Naive thymus-derived CD4-positive, alpha-beta T cell (primary cell): ENCODE measurements at places on chromosomes 2 and 18. TPM values are rescaled to one million over a fixed set of nuclear protein-coding genes. Genes with fewer than 3 reads are reported as not detected.
A peak's percentile ranks its signal among the peaks of the same experiment; 100 is the strongest.

PTPRM gene
- total RNA-seq = 8.7 TPM

LOXHD1 gene
- total RNA-seq = 0.12 TPM in 1 of 2 replicates, not detected in the other

PTGR3 gene
- 48.1 TPM for total RNA-seq

AGAP1 gene
- total RNA-seq = 1.0 TPM

SP140 gene
- total RNA-seq = 40.6 TPM

ALPG gene
- not detected for total RNA-seq

ITGA4 gene
- 199 and 212 TPM in 2 replicates for total RNA-seq

FAM124B gene
- total RNA-seq = 0.71 and 1.3 TPM in 2 replicates

ADCYAP1 gene
- not detected in 2 replicates for total RNA-seq

SELENOI gene
- 30.0 TPM for total RNA-seq

TXNDC2 gene
- not detected for total RNA-seq

C1QL2 gene
- total RNA-seq = not detected

UGT1A8 gene
- not detected for total RNA-seq

LINC00305 gene
- total RNA-seq = not detected

- no peaks in the 10 kb centered on the region for H3K27me3 ChIP-seq
- no peak for DNase-seq
- H3K4me3 ChIP-seq = no peak overlapping the region
- peaks cover 28% of the 10 kb centered on the region for H3K4me1 ChIP-seq
Observed at GRCh38 chr2:161141033-161141432, 19.2 kb upstream of the TANK start.

DNA sequence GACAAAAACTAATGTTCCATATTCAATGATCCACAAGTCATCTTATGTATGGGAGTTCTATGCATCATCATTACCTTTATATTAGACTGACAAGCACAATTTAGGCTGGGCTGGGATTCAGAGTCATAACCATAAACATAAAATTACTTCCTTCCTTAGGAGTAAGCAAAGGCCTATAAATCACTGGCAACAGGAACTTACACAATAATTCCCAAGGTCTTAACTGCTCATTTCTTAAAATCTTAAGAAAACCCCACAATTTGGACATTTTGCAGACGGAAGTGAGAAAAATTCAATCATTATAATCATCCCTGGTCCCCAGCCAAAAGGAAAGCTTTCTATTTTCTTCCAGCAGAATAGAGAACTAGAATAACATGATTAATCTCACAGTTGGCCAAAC, 232.3 kb downstream of the DYM start:
- no peak overlapping the region for H3K4me3 ChIP-seq
- peaks cover 9% of the 10 kb centered on the region for H3K4me1 ChIP-seq
- H3K27me3 ChIP-seq = no peaks in the 10 kb centered on the region
- DNase-seq = no peak
- no peaks in the 10 kb centered on the region for H3K36me3 ChIP-seq
- no peak overlapping the region for H3K27ac ChIP-seq

- no peaks in the 10 kb centered on the region for H3K27me3 ChIP-seq
- H3K36me3 ChIP-seq = no peaks in the 10 kb centered on the region
- no peak overlapping the region for H3K4me3 ChIP-seq
- no peak for DNase-seq
- no peaks in the 10 kb centered on the region for H3K4me1 ChIP-seq
- H3K27ac ChIP-seq = no peak overlapping the region
Observed at GRCh38 chr2:236665101-236665500, 95.5 kb downstream of the ACKR3 start.

DNA sequence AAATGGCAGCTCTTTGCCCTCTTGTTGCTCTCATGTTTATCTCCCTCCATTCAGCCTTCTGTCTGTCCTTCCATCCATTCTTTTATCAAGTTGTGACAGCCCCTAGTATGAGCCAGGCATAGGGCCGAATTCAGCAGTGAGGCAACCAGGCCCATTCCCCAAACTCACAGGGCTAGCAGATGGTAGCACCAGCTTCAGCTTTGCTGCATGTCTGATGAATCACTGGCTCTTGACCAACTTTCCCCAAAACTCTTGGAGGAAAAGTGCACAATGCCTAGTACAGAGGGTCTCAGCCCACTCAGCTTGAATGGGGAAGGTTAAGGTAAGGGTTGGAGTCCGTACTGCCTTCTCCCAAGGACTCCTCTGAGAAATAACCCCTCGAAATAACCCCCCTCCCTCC, 35.7 kb downstream of the NPAS2 start:
- H3K36me3 ChIP-seq = no peaks in the 10 kb centered on the region
- no peak overlapping the region for H3K4me3 ChIP-seq

DNA sequence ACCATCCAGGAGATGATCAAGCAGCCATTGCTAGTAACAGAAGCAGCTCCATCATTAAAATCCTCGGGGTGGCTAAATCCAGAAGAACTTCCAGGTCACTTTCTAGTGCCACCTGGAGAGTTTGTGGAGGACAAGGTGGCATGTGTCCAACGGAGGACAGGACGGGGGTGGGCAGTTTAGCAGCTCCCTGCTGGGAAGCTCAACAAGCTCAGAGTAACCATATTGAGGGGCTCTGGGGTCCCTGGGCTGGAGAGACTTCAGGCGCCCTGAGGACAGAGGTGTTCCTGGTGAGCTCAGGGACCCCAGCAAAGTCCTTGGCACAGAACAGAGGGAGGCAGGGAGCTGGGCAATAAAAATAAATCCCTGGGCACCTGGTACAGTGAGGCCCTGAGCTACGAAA, 140.0 kb upstream of the FHL2 start:
- H3K4me1 ChIP-seq = no peaks in the 10 kb centered on the region
- DNase-seq = no peak
- no peak overlapping the region for H3K27ac ChIP-seq
- no peaks in the 10 kb centered on the region for H3K27me3 ChIP-seq
- H3K36me3 ChIP-seq = no peaks in the 10 kb centered on the region

GRCh38 chr2:23859983-23860382, 66.9 kb downstream of the ATAD2B start:
- no peaks in the 10 kb centered on the region for H3K4me1 ChIP-seq
- no peak overlapping the region for H3K27ac ChIP-seq
- no peaks in the 10 kb centered on the region for H3K27me3 ChIP-seq
- peaks cover 42% of the 10 kb centered on the region for H3K36me3 ChIP-seq

- H3K36me3 ChIP-seq = no peaks in the 10 kb centered on the region
- H3K4me1 ChIP-seq = peaks cover 5% of the 10 kb centered on the region
- H3K27me3 ChIP-seq = no peaks in the 10 kb centered on the region
- H3K4me3 ChIP-seq = no peak overlapping the region
- no peak overlapping the region for H3K27ac ChIP-seq
- no peak for DNase-seq
Observed at GRCh38 chr2:121489284-121489683, 41.4 kb upstream of the RNU4ATAC start.

GRCh38 chr2:3242747-3243369, 134.8 kb downstream of the EIPR1 start:
- peak overlapping the region; percentile 69 for H3K27ac ChIP-seq
- H3K27me3 ChIP-seq = no peaks in the 10 kb centered on the region
- no peaks in the 10 kb centered on the region for H3K36me3 ChIP-seq
- peak overlapping the region; percentile 12 for H3K4me3 ChIP-seq

GRCh38 chr2:100786297-100786658, 33.7 kb upstream of the NPAS2 start:
- no peak for DNase-seq
- no peak overlapping the region for H3K27ac ChIP-seq
- no peaks in the 10 kb centered on the region for H3K4me1 ChIP-seq
- H3K36me3 ChIP-seq = no peaks in the 10 kb centered on the region
- no peaks in the 10 kb centered on the region for H3K27me3 ChIP-seq

GRCh38 chr18:28125051-28125450, 51.9 kb downstream of the CDH2 start:
- H3K4me3 ChIP-seq = no peak overlapping the region
- no peak for DNase-seq
- no peaks in the 10 kb centered on the region for H3K27me3 ChIP-seq
- no peak overlapping the region for H3K27ac ChIP-seq

DNA sequence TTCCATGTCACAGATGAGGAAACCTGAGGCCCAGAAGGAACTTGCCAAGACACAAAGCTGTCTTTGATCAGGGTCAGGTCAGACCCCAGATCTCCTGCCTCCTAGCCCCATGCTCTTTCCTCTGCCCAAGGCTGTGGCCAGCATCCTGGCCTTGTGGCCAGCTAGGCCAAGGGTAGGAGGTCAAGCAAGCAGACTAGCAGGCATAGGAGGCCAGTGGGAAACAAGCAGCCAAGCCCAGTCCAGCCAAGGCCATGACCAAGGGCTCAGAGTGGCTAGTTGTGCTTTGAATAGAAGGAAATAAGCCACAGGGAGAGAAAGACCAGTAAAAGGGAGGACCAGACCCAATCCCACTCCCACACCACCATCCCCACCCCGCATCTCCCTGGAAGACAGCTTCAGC, 30.4 kb downstream of the KCNK3 start:
- no peaks in the 10 kb centered on the region for H3K27me3 ChIP-seq
- H3K27ac ChIP-seq = no peak overlapping the region
- no peaks in the 10 kb centered on the region for H3K36me3 ChIP-seq
- no peaks in the 10 kb centered on the region for H3K4me1 ChIP-seq
- no peak overlapping the region for H3K4me3 ChIP-seq

GRCh38 chr2:117940436-117940835, 73.4 kb downstream of the CCDC93 start:
- no peak overlapping the region for H3K4me3 ChIP-seq
- H3K36me3 ChIP-seq = peaks cover 99% of the 10 kb centered on the region
- no peak for DNase-seq
- H3K4me1 ChIP-seq = no peaks in the 10 kb centered on the region
- no peaks in the 10 kb centered on the region for H3K27me3 ChIP-seq

- no peaks in the 10 kb centered on the region for H3K4me1 ChIP-seq
- no peak overlapping the region for H3K4me3 ChIP-seq
- no peak overlapping the region for H3K27ac ChIP-seq
- DNase-seq = no peak
- no peaks in the 10 kb centered on the region for H3K27me3 ChIP-seq
Observed at GRCh38 chr2:240419723-240420122, 15.7 kb upstream of the GPC1 start.

DNA sequence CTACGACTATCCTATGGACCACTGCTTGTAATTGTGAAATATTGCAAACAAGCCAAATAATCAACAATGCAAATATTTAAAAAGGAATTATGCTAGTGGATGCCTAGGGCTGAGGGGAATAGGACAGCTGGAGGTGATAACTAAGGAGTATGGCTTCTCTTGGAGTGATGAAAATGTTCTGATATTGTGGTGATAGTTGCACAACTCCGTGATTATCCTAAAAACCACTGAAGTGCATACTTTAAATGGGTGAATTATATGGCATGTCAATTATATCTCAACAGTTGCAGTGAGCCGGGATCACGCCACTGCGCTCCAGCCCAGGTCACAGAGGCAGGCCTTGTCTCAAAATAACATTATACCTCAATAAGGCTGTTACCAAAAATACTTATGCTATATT, 125.1 kb upstream of the SH3BP4 start:
- H3K4me1 ChIP-seq = no peaks in the 10 kb centered on the region
- no peaks in the 10 kb centered on the region for H3K27me3 ChIP-seq
- no peak overlapping the region for H3K4me3 ChIP-seq
- no peak overlapping the region for H3K27ac ChIP-seq
- no peak for DNase-seq
- no peaks in the 10 kb centered on the region for H3K36me3 ChIP-seq

DNA sequence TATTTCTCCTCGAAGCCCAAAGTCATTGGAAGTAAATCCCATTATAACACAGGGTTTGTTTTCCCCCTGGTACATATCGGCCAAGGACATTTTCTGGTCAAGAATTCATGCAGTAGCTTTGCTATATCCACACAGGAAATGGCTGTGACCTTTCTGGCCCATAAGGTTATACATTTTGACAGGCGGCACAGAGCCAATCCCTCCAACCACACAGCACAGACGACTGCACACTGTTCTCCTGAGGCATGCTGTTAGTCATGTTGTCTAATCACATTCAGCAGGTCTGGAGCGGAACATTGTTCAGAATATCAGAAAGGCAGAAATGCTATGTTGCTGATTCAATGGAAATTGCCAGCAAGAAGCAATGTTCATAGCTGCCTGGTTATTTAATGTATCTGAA, 742.3 kb upstream of the SLC8A1 start:
- H3K36me3 ChIP-seq = no peaks in the 10 kb centered on the region
- no peak for DNase-seq
- H3K27ac ChIP-seq = no peak overlapping the region
- H3K27me3 ChIP-seq = no peaks in the 10 kb centered on the region
- no peak overlapping the region for H3K4me3 ChIP-seq

DNA sequence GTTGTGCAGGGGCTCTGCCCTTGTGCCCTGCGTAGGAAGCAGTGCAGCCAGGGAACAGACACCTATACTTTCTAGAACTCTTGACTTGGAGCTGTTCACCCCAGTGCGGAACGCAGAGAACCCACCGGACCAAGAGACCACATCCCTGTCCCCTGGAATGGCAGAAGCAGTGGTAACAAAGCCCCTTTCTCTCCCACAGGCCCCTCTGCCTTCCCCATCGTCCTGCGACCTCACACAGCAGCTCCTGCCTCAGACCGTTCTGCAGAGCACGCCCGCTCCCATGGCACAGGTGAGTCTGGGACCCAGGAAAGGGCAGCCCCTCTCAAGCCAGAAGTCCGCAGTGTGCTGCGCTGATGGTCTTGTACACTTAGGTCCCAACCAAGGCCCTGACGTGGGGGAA, 24.6 kb upstream of the RPL31 start:
- H3K36me3 ChIP-seq = peaks cover under 1% of the 10 kb centered on the region
- no peaks in the 10 kb centered on the region for H3K27me3 ChIP-seq
- H3K27ac ChIP-seq = no peak overlapping the region
- no peaks in the 10 kb centered on the region for H3K4me1 ChIP-seq
- no peak overlapping the region for H3K4me3 ChIP-seq
